ENCODE measurements at places on chromosomes 11 and 22. TPM values are rescaled to one million over a fixed set of nuclear protein-coding genes. Genes with fewer than 3 reads are reported as not detected.
A peak's percentile ranks its signal among the peaks of the same experiment; 100 is the strongest.

ACR gene
- total RNA-seq, result not detected

DNA sequence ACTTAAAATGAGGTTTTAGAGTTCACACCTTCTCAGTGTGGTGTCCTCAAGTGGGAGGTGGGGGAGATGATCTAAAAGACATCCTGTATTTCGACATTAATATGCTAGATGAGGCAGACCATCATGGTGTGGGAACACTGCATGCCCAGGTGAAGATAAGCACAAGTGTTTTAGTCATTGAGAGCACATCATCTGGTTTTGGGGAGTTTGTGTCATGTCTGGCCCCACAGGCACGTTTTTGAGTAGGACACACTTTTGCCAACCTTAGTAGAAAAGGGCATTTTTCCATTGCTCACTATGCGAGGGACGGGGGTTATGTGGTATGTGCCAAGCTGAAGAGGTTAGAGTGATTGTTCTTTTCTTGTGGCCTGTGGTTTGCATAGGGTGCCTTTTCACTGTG is 189.3 kb downstream of the DBX1 start:
- DNase-seq, result no peak

DNA sequence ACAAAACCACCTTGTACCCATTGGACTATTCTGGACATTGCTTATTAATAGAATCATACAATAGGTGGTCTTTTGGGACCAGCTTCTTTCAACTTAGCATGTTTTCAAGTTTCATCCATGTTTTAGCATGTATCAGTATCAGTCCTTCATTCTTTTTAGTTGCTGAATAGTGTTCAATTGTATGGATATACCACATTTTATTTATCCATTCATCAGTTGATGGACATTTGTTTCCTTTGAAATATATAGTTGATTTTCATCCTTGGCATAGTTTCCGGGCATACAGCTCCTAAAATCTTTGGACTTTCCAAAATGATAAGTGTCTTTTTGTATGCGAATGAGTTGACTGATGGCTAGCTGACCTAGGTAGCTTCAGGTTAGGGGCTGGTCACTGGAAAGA is 12.2 kb downstream of the PPP6R3 start:
- DNase-seq, result no peak

OR2AT4 gene
- total RNA-seq, result not detected

ART5 gene
- not detected for total RNA-seq

GRCh38 chr11:59552844-59553243 is 41.5 kb downstream of the OR4D9 start:
- DNase-seq, result peak; percentile 56

- DNase-seq, result peak; percentile 16
Observed at GRCh38 chr11:118263695-118264568, at the start of gene MPZL2. TSS of gene MPZL2 (minus strand) at chr11:118264297. CDS start at chr11:118264153, 144 bp downstream.

- DNase-seq, result no peak
Observed at GRCh38 chr22:44445731-44446130, 52.3 kb downstream of the RTL6 start.

BLID gene
- not detected for total RNA-seq
